ENCODE measurements at places on chromosomes 6 and 20.

DNA sequence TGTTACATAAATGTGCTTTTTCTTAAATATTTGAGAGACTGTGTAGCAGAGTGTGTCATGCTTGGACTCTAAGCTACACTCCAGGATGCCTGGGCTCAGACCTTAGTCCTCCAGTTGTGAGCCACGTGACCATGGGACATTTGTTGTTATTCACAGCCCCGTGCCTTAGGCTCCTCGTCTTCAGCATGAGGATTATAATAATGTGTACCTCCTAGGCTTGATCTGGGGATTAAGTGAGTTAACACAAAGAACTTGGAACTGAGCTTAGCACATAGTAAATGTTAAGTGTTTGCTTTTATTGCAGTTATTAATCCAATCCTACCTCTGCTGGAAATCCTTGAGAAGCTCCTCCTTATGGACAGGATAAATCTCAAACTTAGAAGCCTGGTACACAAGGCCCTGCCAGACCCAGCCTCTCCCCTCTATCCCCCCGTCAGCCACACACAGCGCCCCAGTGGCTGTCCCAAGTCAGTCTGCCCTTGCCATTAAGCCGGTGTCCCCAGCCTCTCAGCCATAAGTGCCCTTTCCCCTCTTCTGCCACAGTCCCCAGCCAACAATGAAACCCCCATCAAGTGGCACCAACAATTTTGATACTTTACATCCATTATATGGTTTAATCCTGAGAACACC, 177.5 kb downstream of the TMEM242 start:
- no peak for DNase-seq

- peak; percentile 36 for DNase-seq
These were observed 59.6 kb upstream of the QKI start for GRCh38 chr6:163354761-163355425.

- DNase-seq: no peak
These were observed 19.8 kb downstream of the TAB2 start for GRCh38 chr6:149337320-149337719.

- peak; percentile 93 for DNase-seq
These were observed 21.0 kb upstream of the PDE7B start for GRCh38 chr6:135830452-135830881.

DNA sequence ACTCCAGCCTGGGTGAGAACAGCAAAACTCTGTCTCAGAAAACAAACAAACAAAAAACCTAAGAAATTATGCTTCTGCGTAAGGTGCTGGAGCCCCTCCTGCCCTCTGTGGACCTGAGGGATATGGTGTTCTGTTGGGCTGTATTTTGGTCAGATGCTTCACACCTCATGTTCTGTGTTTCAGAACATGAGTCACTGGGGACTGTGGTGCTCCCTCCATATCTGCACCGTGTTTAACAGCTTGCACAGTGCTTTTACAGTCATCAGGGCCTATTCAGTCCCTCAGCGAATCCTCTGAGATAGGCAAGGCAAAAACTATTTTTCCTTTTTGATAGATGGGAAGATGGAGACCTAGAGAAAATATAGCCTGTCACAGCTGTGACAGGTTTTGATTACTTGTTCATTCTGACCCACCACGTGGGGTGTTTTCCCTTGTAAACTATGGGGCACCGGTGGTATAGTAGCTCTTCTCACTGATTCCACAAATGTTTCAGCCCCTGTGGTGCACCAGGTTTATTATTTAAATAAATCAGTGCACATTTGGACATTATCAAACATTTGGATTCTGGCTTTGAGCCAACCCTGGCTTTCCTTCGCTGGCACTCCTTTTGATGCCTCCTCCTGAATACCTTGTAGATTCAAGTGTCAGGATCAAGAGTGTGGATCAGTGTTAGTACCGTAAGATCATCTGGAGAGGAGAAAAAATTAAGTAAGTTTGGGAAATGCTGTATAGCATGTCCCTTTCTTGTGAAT, 9.6 kb downstream of the TTPAL start:
- DNase-seq: no peak

DNA sequence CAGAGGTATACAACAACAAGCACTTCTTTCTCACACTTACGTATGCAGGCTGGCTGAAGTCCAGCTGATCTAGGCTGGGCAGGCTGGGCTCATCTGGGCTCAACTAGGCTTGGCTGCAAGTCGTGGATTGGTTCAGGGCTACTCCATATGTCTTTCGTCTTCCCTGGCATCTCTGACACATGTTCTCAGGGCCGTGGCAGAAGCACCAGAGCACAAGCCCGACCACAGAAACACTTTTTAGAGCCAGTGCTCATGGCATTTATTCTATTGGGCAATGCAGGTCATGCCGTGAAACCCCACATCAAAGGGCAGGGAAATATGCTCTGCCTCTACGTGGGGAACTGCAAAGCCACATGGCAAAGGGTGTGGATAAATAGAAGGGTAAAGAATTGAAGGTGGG, 93.8 kb downstream of the RIN2 start:
- DNase-seq: no peak

DNA sequence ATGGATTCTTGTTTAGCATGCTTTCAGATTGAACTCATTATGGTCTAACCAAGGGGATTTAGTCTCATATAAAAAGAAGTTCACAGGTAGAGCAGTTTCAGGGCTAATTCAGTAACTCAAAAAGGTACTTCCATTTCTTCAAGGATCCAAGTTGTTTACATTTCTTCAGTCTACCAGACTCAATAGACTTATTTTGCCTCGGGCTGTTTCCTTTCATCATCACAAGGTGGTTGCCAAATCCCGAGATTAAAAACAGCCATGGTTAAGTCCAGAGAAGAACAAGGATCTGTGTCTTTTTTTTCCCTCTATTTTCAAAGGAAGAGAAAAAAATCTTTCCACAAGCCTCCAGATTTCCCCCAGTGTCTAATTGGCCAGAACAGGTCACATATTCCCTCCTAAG, 69.8 kb upstream of the SNX9 start:
- no peak for DNase-seq

DNA sequence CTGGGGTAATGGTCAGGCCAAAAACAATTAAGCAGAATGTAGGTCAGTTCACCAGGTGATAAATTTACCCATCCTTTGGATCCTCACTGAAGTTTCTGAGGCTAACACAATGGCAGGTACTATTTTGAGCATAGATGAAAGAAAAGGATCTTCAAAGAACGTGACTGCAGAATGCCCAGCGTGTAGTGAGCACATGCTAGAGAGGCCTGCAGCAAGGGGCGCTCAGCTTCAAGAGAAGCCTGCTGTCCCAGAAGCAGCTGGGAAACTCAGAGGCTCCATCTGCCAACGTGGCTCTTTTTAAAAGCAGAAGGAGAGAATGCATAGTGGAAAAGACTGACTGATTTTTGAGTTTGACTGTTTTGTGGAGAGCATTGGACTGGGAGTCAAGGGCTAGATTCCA, 57.4 kb downstream of the CD83 start:
- DNase-seq: no peak

DNA sequence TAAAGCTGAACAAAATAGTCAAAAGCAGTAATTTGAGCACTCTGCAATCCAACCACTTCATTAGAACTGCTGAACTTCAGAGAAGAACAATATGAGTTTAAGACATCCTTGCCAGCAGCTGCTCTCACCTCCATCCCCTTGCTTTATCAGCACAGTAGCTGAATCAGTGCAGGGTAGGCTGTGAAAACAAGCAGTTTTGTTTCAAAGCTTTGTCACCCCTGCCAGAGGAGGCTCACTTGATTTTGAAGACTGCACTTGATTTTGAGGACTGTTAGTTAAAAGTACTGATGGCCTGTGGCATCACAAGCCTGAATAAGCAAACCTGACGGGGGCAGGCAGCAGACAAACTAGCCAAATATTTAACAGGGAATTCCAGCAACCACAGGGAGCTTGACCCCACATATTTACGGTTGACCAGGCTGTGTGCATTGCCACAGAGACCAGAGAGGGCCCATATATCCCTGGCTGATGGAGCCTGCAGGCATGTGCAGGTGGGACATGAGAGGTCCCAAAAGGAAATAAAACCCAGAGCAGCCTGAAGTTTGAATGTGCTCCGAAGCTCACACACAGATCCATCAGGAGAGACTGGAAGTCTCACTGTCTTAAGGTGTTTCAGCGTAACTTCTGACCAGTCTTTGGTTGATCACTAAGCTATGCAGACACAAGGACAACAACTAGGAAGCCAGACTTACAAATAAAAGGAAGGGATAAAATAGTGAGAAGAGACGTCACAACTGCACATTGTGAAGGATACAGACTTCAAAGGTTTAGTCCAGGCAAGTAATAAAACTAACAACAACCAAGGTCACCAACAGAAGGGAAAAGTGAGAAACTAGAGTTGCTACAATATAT, 97.4 kb downstream of the PDSS2 start:
- peak; percentile 33 for DNase-seq

- DNase-seq: peak; percentile 35
These were observed 68.9 kb upstream of the KCNQ5 start for GRCh38 chr6:72552938-72553337.

DNA sequence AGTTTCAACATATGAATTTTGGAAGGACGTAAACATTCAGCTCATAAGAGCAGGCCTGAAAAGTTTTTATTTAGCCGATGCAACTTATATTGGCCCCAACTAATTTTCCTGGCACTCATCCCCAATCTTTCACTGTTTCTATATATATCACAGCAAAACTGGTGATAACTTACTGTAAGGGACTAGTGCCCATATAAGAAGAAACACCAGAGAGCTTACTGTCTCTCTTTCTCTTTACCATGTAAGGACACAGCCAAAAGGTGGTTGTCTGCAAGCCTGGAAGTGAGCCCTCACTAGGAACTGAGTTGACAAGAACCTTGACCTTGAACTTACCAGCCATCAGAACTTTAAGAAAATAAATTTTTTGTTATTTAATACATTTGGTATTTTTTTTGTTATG, 807.4 kb upstream of the CITED2 start:
- peak; percentile 81 for DNase-seq

DNA sequence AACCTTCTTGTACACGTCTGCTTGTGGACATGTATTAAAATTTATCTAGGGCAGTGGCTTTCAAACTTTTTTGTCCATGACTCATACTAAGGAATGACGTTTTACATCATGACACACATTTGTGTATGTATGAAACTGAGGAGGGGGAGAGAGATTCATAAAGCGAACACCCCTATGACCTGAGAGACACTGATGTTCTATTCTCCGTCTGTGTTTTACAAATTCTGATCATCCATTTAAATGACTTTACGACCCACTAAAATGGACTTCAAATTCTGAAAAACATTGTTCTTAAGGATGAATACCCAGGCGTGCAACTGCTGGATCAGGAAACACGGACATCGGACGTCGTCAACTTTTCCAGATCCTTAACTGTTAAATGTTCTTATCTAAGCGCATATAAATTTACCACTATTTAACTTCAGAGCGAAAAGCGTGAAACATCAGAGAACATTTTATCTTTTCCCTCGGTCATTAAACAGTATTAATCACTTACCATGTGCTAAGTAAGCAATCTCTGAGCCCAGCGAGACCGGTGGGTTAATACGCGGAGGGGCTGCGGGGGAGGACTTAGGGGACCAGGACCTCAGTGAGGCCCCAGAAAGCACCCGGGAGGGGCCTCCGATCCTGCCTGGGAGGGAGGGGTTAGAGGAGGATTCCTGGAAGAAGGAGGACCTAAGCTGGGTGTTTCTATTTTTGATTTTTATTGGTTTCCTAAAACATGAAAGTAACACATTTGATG, 1.2 kb downstream of the PLAGL1 start:
- peak; percentile 79 for DNase-seq

All from fibroblast of skin of right biceps (primary cell).